ENCODE measurements at places on chromosomes 5 and 9.

- DNase-seq, result no peak
These were observed 932.9 kb upstream of the DMAC1 start for GRCh38 chr9:8732367-8733075.

GRCh38 chr9:34408173-34408572 lies 31.5 kb upstream of the MYORG start:
- no peak for DNase-seq

DNA sequence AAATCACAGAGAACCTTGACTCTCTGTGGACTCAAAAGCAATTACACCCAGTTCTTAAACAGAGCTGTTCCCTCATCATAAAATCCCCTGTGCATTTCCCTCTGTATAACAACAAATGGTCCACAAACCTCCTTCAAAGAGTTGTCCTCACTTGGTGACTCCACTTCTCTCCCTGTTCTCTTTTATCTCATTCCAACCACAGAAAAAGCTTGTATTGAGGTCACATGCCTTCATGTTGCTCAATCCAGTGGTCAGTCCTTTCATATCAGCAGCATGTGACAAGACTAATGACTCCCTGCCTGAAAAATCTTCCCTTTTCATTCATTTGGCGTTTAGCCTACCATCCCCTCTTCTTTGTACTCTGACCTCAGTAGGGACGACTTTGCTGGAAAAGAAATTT lies 158.0 kb downstream of the DEPDC1B start:
- no peak for DNase-seq

GRCh38 chr9:135277219-135278201 lies 190.0 kb downstream of the OLFM1 start:
- DNase-seq, result no peak

- DNase-seq, result no peak
These were observed 274.5 kb downstream of the MAST4 start for GRCh38 chr5:66870708-66871107.

- no peak for DNase-seq
These were observed 133.4 kb downstream of the ACTL7B start for GRCh38 chr9:108722396-108722795.

GRCh38 chr9:88713010-88713409 lies 178.0 kb downstream of the NXNL2 start:
- no peak for DNase-seq
